Occipital lobe (tissue), 3 donors: ENCODE measurements at places on chromosomes 5 and 9.

GRCh38 chr5:173751266-173751600 lies 134.8 kb upstream of the BOD1 start:
- no peak for DNase-seq

DNA sequence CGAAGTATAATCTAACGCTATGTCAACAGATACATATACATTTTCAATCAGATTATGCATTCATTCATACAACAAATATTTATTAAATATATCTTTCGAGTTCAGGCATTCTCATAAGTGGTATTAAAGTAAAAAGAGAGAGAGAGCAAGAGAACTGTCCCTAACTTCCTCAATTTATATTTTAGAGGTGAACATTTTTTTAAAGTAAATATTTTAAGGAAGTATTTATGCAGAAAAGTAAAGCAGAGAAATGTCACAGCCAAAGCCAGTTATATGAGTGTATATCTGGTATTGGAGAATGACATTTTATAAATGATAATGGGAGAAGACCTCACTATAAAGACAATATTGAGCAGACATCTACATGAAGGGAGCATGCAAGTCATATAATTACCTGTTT lies 667.3 kb upstream of the CDH9 start:
- DNase-seq = no peak

DNA sequence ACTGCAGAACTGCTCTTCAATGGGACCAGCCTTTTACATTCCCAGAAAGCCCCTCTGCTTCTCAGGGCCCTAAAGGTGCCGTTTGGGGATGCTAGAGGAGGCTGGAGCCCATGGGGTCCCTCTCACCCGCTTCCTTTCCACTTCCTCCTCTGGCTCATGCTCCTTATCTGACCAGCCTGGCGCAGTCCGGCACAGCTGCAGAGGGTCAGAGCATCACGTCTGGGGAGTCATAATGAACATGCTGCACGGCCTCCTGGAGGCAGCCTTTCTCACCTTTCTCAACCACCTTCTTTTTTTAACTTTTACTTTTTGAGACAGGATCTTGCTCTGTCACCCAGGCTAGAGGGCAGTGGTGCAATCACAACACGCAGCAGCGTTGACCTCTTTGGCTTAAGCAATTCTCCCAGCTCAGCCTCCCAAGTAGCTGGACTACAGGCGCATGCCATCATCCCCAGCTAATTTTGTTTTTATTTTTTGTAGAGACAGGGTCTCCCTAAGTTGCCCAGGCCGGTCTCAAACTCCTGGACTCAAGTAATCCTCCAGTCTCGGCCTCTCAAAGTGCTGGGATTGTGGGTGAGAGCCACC lies 15.1 kb upstream of the TCF7 start:
- no peak for DNase-seq

DNA sequence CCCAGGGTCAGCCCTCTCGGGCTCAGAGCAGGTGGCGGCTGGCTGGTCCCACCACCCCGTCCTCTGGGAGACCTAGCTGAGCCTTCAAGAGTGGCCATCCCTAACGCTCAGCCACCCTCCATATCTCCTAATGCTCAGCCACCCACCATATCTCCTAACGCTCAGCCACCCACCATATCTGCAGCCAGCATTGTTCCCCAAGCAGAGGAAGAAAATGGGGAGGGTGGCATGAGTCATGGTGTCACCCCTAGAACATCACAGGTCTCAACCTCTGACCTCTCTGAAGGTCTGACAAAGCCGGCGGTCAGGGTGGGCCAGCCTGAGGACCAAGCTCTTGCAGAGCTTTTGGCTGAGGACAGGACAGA lies 14.7 kb downstream of the LHX3 start:
- no peak for DNase-seq

DNA sequence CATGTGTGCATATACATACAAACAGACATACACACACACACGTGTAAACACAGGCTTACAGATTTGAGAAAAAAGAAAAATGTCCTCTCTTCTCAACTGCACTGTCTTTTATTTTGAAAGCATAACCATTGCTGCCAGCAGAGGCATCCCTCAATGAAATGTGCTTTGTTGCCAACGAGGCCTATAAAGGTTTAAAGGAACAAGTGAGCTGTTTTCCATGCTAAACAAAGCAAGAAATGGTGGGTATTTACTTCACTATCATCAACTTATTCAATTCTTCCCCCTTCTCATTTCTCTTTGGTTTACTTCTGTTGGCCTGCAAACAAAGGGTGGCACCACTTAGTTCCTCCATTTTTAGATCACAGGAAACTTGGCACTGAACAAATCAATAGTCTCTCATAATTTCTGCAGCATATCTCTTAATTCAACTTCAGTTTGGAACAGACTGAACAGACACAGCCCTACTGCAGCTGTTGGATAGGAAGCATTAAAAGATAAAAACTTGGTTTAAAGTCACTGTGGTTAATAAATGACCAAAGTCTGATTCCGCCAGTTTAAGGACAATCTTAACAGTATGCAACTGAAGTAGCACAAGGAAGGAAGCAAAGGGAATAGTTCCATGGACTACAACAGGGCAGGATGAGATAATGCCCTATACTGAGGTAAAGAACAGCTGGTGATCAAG lies 21.7 kb downstream of the TTC33 start:
- no peak for DNase-seq
